ENCODE measurements at places on chromosomes 4 and X.
A peak's percentile ranks its signal among the peaks of the same experiment; 100 is the strongest.

- DNase-seq: no peak
These were observed 28.0 kb downstream of the RBM47 start for GRCh38 chr4:40601641-40602040.

- no peak for DNase-seq
These were observed 190.6 kb downstream of the DLG3 start for GRCh38 chrX:70635227-70635626.

GRCh38 chr4:78057135-78057599 lies at the start of gene FRAS1:
Gene FRAS1 (plus strand): TSS chr4:78057323. CDS start chr4:78058010, 687 bp downstream.
- peak; percentile 20 for DNase-seq

- no peak for DNase-seq
These were observed 49.5 kb upstream of the GABRQ start for GRCh38 chrX:152588206-152588605.

DNA sequence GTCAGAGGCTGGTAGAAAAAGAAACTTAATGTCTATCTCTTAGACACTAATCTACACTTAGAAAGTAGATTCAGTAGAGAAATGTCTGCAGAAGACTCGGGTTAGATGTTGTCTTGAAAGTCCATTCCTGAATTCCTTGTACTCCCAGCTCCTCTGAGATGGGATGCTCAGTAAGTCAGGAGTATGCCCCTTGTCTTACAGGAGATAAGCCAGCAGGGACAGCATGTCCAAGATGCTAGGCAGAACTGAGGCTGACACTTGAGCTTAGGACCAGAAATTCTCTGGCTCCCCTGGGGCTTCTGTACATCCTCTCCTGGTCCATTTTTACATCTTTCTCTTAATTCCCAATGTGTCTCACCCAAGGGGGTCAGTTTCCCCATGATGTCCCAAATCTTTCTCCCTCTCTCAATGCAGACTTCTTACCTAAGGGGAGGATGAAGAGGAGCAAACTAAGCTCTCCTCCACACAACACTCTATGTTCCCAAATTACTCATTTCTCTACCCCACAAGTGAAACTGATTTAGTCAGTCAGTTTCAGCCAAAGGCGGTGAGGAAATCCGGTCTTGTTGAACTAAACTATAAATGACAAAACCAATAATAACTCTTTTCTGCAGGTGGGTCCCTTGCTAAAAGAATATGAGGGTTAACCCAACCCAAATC lies 558.2 kb upstream of the DIPK2B start:
- no peak for DNase-seq

DNA sequence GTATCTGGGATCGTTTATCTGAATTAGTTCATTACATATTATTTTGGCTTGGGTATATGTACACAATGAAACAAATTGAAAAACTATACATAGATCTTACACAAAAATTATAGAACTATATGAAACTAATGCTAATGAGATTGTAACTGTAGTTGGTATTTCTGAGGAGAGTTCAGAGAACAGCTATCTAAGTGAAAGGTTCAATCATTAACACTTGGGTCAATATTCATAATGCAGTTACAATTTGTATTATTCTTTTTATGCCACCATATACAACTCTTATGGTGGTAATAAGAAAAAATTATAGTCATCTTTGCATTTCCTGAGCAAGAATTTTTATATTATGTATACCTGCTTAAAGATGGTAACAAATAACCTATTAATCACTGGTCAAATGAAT lies 461.0 kb downstream of the GRXCR1 start:
- DNase-seq: no peak

DNA sequence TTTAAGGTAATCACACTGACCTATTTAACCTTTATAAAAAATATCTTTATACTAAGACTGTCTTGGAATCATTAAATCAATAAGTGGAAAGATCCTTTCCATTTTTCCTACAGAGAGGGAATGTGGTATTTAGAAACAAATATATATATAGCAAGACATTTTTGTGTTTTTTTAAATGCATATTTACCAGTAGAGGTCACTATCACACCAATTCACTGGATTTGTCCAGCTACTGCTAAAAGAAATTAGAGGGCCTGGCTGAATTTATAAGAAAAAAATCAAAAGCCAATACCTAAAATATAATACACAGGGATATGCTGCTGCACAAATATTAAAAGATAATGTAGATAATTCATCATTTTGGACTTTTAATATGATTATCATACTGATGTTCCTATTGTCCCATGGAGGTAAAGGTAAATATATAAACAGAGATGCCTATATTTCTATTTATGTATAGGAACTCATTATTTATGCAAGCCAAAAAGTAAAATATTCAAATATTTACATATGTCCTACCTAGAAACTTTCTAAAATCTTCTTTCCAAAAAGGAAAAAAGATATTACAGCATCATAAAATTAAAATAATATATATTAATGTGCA lies 69.5 kb downstream of the PDE5A start:
- DNase-seq: peak; percentile 58

GRCh38 chr4:150212927-150213326 lies 134.7 kb downstream of the DCLK2 start:
- no peak for DNase-seq

DNA sequence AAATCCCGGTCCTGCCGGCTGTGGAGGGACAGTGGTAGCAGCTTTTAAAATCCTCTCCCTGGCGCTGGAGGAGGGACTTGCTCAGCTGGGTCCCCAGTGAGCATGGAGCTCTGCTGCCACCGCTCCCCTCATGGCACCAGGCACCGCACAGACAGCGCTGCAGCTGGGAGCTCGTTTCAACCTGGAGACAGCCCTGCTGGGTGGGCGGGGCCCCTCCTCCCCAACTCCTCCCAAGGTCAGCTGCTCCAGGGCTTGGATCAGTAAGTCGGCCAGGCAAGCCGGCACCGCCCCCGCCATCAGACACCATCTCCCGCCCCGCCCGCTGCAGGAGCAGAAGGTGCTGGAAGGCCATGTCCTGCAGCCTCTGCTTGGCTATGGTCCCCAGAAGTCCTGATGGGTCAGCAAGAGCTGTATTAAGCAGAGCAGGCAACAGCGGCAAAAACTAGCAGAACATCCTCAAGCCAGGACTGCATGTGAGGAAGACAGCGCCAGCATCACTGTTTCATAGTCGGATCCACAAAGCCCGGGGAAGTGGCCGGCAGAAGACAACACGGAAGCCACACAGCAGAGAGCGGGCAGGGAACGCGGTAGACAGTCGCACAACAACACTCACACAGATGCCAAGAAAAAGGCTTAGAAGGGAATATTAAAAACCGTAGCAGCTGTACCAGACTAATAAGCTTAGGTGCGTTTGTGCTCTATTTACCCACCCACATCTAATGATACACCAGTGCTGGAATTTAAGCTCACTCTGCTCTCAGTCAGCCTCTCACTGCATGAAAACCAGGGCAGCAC lies 16.2 kb downstream of the ZFYVE28 start:
- DNase-seq: no peak

DNA sequence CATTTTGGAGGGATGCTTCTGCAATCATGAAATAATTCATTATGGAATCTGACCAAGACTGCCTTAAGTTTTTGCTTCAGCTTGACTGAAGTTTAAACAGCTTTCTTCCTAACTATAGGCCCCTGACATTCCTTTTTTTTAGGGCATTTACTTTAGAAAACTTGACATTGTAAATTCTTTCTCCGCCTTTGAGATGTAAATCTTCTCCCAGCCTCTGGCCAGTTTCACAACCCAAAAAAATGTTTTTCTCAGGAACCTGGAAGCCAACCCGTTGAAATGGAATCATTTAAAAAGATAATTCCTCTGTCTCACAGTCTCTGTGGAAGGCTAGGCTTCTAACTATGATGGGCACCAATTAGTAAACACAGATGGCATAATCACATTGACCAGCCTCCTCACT lies 710.4 kb upstream of the PABPC4L start:
- DNase-seq: no peak

GRCh38 chr4:108878806-108879205 lies 116.0 kb upstream of the ETNPPL start:
- DNase-seq: no peak

DNA sequence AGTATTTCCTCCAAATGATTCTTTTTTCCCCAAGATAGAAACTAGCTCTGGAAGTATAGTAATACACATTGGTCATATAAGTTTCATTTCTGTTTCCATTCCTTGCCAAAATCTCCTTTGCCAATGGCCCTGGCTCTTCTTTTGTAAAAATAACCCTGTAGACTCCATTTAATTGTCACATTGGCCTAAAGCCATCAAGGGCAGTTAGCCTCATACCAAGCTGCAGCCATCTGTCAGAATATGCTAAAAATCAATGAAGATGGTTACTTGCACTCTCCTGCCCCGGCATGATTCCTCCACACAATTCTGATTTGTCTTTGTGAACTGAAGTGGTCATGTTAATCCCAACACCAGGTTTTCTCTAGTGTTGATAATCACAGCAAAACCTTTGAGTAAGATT lies 380.5 kb downstream of the SH2D1A start:
- DNase-seq: no peak

- DNase-seq: no peak
These were observed 310.5 kb upstream of the GIMD1 start for GRCh38 chr4:106679063-106679462.

DNA sequence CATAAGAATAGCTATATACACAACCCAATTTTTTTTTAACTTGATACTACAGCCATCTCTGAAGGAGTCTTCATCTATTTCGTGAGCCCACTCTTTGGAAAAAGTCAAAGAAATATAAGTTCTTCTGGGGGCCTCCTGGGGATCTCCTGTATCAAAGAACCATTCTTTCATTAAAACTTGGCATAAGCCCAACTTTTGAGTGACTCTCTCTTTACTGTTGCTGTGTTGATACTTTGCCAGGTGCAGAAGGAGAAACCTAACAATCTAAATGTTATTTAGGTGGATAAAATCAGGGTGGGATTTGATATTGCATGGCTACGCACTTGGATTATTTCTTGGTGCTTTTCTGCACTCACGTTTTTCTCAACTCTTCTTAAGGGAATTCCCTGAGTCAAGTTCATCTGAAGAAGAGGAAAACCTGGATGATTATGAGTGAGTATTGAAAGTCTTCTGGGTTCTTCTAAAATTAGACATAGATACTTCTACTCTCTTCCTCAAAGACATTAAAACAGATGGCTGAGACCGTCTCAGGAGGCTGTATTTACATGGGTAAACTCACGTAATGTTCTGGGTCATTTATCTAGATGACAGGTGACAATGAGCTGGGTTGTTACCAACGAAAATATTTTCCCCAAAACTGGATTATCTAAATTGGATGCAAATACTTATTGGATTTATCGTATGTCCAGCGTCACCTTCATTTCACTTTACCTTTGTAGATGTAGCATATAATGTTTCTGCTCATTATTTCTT lies 25.2 kb downstream of the BMX start:
- DNase-seq: peak; percentile 13

- DNase-seq: peak; percentile 64
These were observed 895 bp downstream of the SMIM14 start for GRCh38 chr4:39637586-39638353.

DNA sequence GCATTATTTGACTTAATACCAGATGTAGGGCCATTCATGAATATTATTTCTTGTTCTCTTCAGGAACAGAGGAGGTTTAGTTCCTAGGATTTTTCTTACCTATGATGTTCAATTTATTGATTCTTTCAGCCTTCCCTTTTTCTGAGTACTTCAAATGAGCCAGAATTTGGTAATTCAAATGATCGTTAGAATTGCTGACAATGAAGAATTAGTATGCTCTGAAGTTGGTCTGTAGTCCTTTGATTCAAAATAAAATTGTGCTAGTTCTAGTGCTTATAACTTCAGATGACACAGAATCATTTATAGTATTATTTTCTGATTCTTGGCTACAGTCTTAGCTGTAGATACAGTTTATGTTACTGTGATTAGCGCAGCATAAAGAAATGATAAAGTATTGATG lies 35.2 kb upstream of the WDR17 start:
- DNase-seq: no peak

GRCh38 chrX:72110051-72110875 lies 21.5 kb downstream of the RTL5 start:
- DNase-seq: no peak

GRCh38 chr4:94698187-94698586 lies 59.6 kb upstream of the BMPR1B start:
- DNase-seq: no peak

GRCh38 chr4:118772081-118772766 lies 63.7 kb downstream of the SEC24D start:
- DNase-seq: peak; percentile 41

DNA sequence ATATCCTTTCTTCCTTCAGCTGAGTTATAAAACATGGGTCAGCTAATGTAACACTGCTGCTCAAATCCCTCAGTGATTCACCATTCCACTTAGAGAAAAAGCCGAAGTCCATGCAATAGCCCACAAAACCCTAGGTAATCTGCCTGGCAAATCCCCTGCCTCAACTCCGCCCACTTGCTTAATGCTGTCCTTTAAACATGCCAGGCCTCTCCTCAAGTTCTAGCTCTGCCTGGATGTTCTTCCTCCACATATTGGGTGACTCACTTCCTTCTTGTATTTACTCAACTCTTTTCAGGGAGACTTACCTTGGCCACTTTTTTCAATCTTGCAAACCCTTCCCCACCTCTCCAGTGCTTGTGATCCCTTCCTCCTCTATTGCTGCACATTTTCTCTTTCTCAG lies 89.8 kb downstream of the EMCN start:
- peak; percentile 85 for DNase-seq

- no peak for DNase-seq
These were observed 2.9 kb downstream of the CCSER1 start for GRCh38 chr4:90130076-90130475.

DNA sequence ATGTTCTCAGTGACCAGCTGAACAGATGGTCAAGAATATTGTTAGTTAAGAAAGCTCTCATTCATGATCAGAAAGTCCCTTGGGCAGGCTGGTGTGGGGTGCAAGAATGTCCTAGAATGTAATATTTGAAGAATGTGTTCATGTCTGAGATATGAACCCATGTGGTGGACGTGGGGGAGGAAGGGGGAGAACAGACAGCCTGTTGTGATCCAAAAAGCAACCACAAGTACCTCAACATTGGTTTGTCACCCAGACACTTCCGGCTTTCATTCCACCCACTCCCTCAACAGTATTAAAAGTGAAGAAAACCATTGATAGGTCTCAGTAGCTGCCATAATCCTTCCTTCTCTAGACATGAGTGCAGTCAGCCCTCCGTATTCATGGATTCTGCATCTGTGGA lies 82.2 kb downstream of the MAML3 start:
- DNase-seq: no peak

GRCh38 chr4:58957711-58958110 lies 1847.5 kb upstream of the IGFBP7 start:
- DNase-seq: no peak

- DNase-seq: peak; percentile 11
These were observed 32.7 kb upstream of the JADE1 start for GRCh38 chr4:128776794-128777216.

DNA sequence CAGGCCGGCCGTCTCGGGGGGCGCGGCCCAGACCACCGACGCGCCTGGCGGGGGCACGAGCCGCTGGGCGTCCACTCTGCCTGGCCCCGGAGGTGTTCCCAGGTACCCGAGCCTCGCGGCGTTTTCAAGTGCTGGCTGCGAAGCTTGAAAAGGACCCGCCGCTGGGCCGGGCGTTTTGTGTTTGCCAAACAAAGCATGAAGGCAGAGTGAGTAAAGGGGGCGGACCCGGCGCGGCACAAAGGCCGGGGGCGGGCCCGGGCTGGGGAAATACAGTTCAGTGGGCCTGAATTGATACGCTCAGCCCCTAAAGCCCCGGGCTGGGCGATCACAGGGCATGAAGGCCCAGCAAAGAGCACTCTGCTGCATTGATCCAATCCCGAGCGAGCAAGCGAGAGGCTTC lies 65.4 kb downstream of the SOX3 start:
- DNase-seq: no peak

- DNase-seq: no peak
These were observed 168.6 kb downstream of the PPP3CA start for GRCh38 chr4:101178731-101179130.

Data from LoVo (cell line).